ENCODE measurements at places on chromosomes 3 and 15.

GRCh38 chr15:72271895-72272212 lies 500 bp downstream of the PARP6 start:
- peak; percentile 26 for DNase-seq

DNA sequence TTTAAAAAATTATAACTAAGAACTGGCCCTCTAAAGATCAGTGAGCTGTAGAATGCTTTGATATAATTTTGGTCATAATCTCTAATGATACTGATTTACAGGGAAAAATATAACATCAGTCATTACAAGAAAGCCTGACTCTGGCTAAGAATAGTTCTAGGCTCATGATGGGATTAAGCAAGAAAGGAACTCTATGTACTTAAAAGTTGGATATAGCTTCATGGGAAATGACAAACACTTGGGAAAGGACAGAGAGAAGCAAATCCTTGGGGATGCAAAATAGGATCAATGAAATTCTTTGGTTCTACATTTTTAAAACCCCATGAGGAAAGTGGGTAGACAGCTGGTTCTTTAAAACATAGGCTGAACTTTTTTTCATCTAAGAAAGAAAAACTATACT lies 472.7 kb upstream of the NR2F2 start:
- DNase-seq, result no peak

GRCh38 chr3:51931756-51932155 lies 9.9 kb downstream of the RRP9 start:
- no peak for DNase-seq

DNA sequence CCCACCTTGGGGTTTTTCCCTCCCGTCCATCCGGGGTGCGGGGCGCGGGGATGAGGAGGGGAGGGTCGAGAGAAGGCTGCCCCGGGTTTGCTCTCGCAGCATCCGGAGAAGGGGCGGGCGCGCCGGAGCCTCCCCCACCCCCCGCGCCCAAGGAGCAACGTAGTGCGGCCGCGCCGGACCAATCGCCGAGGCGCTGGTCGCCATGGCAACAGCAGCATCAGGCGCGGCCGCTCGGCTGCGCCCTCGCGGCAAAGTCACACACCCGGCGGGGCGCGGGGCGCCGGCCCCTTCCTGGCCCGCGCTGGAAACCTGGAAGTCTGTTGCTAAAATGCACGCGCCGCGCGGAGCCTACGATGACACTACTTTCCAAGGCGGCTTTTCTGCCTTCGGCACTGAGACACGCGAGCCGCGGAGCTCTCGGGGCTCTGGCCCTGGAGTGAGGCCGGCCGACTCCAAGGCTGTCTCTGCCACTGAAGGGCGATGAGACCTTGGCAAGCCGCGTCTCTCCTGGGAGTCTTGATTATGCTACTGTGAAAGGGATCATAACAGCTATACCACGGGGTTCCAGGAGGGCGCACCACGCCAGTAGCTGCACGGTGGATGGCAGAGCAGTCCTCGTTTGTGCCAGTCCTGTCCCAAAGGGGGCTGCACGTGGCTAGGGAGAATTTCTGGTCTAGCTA lies at the start of gene IQSEC1:
IQSEC1 (minus strand) TSS at position 104 of the 680 bp plus-strand sequence. CDS start 415 bp downstream, outside the sequence.
- no peak for DNase-seq

DNA sequence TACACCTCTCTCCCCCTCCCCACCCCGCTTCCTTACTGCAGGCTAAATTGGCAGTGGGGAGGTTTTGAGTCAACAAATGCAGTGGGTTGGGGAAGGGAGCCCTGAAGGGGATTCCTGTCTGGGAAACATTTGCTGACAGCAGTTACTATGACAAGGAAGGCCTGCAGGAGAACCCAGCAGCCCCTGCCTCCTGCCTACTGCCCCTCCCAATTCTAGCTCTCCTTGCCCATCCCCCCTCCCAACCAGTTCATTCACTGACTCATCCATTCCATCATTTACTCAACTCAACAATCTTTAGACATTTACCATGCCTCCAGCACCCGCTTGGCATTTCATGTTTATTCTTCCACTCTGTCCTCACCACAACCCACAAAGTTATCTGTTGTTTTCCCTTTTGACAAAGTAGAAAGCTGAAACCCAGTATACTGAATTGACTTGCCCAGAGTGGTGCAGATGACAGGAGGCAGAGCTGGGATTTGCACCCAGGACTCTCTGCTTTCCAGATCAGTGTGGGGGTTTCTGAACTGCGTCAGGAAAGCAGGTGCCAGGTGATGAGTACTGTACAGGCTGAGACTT lies 75.0 kb downstream of the MAGEF1 start:
- DNase-seq, result peak; percentile 51

DNA sequence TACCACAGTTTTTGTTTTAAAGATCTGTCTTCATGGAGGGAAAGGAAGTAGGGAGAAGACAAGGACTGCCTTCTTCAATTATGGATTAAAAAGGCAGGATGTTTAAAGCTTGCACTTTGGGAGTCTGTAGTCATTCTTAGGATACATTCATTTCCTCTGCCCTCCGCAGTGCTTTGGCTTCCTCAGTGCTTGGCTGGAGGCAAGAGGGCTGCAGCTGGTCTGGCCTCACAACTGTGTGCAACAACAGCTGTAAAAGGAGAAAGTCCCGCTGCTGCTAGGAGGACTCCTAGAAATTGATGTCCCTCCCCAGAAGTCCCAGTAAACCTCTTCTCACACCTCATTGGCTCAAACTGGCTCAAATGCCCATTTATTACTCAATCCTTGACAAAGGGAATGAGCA lies 54.4 kb upstream of the PPP2R3A start:
- no peak for DNase-seq

GRCh38 chr3:64008487-64009351 lies 14.6 kb downstream of the PSMD6 start:
- DNase-seq, result no peak

DNA sequence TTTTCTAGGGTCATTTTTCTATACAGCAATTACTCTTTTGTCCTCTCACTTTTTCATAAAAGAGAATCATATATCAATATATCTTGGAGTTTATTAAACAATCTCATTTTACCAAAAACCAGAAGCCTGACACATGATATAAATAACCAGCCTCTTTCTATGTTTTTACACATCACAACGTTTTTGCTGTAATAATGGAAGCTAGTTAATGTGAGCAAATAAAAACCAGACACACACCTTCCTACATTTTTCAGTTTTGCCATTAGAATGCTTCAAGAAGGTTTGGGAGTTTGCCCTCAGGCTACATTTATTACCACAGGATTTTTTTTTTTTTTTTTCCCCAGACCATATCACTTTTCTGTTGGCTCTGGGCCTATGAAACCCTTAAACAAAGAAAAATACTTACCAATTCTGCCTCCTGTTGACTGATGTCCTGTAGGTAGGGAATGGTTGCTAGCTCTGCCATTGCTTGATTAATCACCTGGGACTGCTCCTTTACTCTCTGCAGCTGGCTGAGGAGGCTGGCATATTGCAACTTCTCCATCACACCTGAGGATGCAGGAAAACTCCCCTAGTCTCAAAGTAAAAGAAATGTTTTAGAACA lies 165.5 kb downstream of the ECT2 start:
- DNase-seq, result no peak

- DNase-seq, result no peak
Measured at GRCh38 chr3:175605851-175606250, 746.7 kb downstream of the NAALADL2 start.

DNA sequence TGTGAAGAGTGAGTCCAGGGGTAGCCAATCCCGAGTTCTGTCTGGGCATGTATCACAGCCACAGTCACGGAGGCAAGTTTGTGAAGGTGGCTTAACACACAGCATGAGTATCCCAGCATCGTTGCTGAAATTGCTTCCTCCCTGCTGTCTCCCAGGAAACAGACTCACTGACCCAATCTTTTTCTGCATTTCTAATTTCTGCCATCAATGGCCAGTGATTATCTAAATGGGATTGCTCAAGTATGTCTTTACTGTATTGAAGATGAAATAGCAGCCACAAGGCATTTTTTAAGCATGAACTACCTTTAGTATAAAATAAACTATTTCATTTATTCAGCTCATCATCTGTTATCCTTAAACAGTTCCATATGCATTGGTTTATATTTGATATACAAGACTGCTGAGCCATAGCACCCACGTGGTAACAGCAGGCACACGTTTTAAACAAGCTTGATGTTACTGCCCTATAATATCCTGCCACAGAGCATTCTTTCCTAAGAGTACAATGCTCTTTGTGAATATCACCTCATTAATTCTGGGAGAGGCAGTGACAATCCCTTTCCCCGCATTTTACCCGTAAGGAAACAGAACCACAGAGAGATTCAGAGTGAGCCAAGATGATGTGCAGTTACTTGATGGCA lies 276.6 kb upstream of the THBS1 start:
- DNase-seq, result peak; percentile 58

- DNase-seq, result no peak
Measured at GRCh38 chr3:138284079-138284478, 45.6 kb downstream of the NME9 start.

GRCh38 chr3:170953736-170954135 lies 45.3 kb upstream of the EIF5A2 start:
- no peak for DNase-seq

DNA sequence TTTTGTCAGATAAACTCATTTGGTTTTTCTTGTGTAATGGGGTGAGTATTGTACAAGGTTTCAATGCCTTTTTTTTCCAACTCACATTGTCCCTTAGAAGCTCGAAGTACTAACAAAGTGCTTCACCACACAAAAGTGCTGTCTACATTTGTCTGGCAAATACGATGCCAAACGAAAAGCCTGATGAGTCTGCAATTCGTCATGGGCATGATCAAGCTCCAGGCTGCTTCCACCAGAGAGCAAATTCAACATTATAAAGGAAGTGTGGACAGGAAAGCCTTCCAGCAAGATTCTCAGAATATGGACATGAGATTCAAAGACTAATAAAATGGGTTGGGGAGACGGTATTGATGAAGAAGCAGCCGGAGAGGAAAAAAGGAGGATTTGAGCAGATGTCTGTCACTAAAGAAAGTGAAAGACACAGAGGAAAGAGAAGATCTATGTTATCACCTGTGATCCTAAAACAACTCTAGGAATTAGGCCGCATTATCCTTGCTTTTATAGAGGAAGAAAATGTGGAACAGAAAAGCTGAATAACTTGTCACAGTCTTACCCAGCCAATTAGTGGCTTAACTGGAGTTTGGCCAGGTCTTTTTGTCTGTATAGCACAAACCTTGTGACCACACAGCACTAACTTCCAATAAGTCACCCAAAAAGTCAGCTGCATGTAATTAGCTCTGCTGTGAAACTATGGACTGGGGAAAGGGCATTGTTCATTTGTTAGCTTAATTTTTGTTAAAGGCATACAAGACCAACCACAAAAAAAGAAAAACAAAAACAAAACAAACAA lies 494.8 kb downstream of the FHIT start:
- no peak for DNase-seq

- no peak for DNase-seq
Measured at GRCh38 chr3:120446891-120447668, 3.7 kb downstream of the FSTL1 start.

GRCh38 chr3:67788396-67788795 lies 134.0 kb upstream of the SUCLG2 start:
- DNase-seq, result no peak

GRCh38 chr15:79644091-79644490 lies 212.0 kb downstream of the MINAR1 start:
- peak; percentile 67 for DNase-seq

- DNase-seq, result no peak
Measured at GRCh38 chr15:64749999-64750657, 25.3 kb downstream of the RBPMS2 start.

DNA sequence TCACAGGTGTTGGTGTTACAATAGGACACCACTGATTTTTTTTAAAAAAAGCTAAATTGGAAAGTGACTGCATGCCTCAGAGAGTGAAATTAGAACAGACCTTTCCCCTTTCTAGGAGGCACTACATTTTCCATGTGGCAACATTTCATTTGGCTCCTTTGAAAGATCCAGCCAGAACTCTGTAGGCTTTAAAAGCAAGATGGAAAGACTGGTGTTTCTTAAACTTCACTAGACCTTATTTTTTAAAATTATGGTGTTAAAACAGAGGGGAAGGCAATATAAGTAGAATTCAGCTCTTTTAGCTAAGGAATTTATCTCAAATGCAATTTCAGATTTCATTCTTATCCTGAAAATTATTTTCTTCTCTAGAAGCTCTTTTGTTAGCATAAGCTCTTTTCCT lies 317.6 kb upstream of the TGFBR2 start:
- DNase-seq, result no peak

DNA sequence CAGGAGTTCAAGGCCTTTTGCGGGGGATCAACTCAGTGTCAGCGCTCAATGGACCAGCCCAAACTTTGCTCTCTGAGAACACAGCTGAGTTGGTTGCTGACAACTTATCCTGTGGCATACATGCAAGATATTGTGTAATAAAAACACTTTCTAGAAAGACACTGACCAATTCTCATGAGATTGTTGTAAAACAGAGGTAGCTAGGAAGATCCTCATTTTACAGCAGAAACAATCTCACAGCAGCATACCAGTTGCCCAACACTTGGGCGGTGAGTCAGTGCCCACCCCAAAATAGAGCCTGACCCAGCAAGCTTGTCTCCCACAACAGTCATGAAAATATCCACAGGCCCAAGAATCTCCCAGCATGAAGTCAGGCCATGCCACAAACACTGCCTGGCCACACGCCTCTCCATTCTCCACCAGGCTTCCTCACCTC lies 18.2 kb downstream of the KLHL6 start:
- DNase-seq, result peak; percentile 22

GRCh38 chr3:102189541-102189940 lies 245.3 kb upstream of the ZPLD1 start:
- DNase-seq, result no peak

DNA sequence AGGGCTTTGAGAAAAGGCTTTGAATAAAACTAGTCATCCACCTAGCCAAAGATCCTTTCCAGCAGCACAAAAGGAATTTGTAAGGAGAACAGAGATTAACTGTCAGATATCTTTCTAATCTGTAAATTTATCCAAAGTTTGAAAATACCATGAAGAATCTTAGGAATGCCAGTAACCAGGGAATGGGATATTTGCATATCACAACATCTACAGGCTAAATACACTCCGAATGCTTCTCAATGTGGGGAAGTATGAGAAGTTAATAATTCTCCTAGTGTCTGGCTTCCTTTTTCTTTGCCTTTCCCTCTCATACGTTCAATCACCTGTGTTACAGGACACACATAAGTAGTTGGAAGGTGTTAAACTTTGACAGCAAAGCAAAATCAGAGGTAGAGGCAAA lies 7.8 kb downstream of the ANAPC13 start:
- no peak for DNase-seq

GRCh38 chr3:30006111-30006510 lies 600.3 kb upstream of the TGFBR2 start:
- no peak for DNase-seq

DNA sequence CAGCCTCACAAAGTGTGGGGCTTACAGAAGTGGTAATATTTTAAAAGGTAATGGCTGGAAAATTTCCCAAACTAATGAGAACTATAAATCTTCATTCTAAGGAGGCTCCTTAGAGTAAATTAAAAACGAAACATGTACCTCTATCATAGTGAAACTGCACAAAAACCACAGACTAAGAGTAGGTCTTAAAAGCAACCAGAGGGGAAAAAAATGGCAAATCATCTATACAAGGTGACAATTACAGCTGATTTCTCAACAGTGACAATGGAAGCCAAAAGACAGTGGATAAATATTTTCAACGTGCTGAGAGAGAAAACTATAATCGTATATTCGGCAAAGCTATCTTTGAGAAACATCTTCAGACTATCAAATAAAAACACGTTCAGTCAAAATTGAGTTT lies 20.6 kb downstream of the HEG1 start:
- no peak for DNase-seq

GRCh38 chr15:57017024-57017423 lies 98.6 kb downstream of the TCF12 start:
- DNase-seq, result peak; percentile 36

GRCh38 chr15:58762731-58763130 lies 8.4 kb upstream of the MINDY2 start:
- DNase-seq, result no peak
